KG1 (cell line): ENCODE measurements at places on chromosomes 3 and 15.

GRCh38 chr3:67389176-67389575 lies 265.2 kb downstream of the SUCLG2 start:
- peak; percentile 19 for DNase-seq

DNA sequence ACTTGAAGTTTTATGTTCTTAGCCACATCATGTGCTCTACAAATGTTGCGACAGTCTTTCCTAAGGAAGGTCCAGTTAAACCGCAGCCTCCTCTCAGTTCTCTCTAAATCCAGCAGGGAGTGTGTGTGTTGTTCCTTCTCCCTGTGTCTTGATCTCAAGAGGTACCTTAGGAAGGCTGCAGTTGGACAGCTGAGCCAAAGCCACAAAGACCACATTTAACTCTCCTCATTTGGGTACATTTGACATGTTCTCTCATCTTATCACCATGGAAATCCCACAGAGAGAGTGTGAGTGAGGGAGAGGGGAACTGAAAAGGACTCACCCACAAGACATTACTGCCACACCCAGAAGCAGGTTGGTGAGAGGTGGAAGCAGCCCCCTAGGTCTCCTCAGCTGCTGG lies 79.5 kb downstream of the CD200R1L start:
- no peak for DNase-seq

- no peak for DNase-seq
These were observed 76.3 kb downstream of the SLC9A9 start for GRCh38 chr3:143771939-143772338.

GRCh38 chr3:193884652-193885051 lies 251.3 kb upstream of the HES1 start:
- DNase-seq = no peak

DNA sequence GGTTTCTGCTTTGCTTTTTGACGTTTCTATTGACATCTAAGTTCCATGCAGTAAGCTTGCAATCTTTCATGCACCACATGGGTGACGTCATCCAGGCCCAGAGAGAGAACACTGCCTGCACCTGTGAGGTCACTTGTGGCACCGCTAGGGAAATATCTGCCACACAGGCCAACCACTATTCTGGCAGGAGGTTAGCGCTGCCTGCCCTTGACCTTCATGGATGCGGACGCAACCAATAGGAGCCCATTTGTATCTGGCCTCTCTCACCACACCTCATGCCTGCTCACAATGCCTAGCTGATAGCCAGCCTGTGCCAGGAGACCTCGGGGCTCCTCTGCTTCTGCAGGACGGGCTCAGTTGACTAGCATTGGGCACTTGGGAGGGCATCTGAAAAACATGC lies 55.8 kb upstream of the PRR23E start:
- DNase-seq = no peak

DNA sequence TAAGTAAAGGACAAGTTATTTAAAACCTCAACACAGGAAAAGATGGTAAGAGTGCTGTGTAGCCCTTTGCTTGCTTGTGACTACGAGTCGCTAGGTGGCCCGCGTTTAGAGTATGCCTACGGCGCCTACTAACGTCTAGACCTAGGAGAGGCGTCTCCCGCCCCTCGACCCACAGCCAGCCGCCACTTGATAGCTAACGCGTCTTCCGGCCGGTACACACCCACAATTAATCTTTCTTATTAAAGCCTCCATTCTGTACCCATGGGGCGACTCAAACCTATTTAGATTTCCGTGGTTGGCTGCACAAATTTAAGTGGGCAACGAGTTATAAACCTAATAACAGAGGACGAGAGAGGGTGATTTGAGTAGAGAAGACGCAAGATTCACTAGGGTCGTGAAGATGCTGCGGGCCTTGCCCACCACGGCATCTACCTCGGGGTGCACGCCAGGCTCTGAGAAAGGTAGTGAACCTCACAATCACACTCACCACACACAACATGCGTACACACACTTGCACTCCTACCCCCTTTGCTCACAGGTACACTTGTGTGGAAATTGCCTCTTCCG lies 12.0 kb downstream of the SOX2 start:
- DNase-seq = no peak

GRCh38 chr15:100720406-100720967 lies 118.1 kb downstream of the ASB7 start:
- DNase-seq = no peak

DNA sequence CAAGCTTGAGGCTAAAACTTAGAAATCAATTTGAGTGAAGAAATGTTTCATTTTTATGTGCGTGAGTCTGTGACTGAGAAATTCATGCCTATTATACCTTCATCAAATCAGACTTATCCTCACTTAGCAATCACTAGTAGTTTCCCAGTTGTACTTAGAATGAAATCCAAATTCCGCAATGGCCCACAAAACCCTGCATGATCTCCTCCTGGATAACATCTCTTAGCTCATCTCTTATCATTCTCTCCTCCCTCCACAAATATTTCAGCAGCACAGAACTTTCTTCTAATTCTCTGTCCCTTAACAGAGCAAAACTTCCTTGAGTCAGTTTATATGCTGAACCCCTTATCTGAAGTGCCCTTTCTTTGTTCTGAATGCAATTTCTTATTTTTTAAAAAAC lies 198.8 kb upstream of the TGFBR2 start:
- DNase-seq = no peak

- DNase-seq = no peak
These were observed 28.8 kb downstream of the SMAD3 start for GRCh38 chr15:67094001-67094826.

DNA sequence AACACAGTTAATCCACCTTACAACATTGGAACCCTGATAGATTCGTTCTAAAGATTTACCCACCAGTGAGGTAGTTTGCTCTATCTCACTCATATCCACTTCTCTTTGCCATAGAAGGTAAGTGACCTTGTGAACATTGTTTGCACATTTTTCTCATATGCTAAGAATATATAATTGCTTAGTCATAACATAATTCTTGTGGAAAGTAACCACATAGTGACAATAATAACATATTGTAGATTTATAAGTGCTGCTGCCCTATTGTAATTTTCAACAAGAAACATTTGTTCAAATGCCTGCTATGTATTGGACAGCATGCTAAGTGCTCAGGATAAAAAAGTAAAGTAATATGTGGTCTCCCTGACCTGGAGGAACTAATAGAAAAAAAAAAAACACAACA lies 554.2 kb upstream of the KCNMB2 start:
- DNase-seq = no peak

GRCh38 chr3:197151580-197151979 lies 122.0 kb upstream of the MELTF start:
- no peak for DNase-seq

DNA sequence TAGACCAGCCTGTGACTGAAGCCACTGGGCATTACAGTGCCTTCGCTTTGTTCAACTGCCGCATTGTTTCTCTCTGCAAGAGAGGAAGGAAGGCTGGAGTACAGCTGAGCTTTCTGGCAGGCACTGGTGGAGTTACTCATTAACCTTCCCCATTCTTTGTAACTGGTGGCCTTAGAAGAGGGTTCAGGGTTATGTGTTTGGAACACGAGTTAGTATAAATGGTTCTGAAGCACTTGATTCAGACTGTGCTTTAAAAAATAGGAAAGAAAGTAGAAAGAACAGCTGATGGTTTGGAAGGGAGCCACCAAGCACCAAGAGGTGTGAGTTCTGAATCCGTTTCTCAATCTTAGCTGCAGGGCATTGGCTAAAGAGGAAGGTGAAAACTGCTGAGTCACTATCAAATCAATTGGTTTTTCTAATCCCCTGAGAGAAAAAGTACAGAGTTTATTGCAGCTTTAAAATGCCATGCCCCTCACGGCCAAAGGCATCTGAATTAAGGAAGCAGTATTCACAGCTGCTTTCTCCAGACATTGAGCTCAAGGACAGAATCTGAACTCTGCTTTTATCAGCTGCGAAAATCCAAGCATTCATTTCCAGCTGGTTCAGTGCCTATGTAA lies 3.6 kb downstream of the HGD start:
- peak; percentile 51 for DNase-seq

GRCh38 chr3:121750087-121750415 lies 510 bp upstream of the GOLGB1 start:
- DNase-seq = no peak

- DNase-seq = peak; percentile 98
These were observed at the start of gene PFKFB4 for GRCh38 chr3:48556796-48557626. TSS of gene PFKFB4 (minus strand) at chr3:48556803. CDS start at chr3:48556777, 26 bp downstream.

GRCh38 chr15:71634820-71635560 lies 175.4 kb upstream of the NR2E3 start:
- no peak for DNase-seq

GRCh38 chr15:89769366-89769765 lies 6.8 kb upstream of the MESP2 start:
- DNase-seq = no peak

DNA sequence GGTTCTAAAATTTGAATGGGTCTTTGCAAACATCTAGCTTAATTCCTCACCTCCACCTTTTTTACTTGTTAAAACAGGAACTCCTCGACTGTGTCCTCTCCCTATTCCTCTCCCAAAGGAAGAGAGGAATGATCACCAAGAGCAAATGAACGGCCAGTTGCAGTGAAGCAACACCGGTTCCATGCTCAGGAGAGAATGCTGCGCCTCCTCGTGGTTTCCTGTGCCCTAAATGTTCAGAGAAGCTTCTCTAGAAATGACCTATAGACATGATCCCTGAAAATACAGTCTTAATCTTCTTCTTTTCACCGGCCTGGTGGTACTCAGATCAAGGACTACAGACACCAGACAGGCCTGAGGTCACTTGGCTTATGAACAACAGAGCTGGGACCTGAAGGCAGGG lies 65.1 kb upstream of the GUCA1C start:
- DNase-seq = no peak

GRCh38 chr3:81363816-81364215 lies 397.6 kb downstream of the GBE1 start:
- no peak for DNase-seq

GRCh38 chr3:100947119-100947518 lies 46.1 kb downstream of the ABI3BP start:
- no peak for DNase-seq

GRCh38 chr3:53862241-53862640 lies 15.9 kb downstream of the IL17RB start:
- no peak for DNase-seq

DNA sequence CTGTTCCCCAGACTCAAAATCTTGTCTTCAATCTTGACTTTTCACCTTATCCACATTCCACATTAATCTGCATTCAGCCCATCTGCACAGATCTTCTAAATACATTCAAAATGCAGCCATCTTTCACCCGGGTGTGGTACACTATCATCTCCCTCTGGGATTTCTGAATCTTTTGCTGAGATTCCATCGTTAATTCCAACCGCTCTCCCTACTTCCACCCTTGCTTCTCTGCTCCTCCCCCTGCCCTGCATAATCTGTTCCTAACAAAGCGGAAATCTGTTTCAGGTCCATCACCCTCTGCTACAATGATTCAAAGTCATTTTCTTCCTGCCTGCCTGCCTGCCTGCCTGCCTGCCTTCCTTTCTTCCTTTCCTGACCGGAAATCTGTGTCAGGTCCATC lies 7.9 kb upstream of the GOLGA8B start:
- DNase-seq = no peak

DNA sequence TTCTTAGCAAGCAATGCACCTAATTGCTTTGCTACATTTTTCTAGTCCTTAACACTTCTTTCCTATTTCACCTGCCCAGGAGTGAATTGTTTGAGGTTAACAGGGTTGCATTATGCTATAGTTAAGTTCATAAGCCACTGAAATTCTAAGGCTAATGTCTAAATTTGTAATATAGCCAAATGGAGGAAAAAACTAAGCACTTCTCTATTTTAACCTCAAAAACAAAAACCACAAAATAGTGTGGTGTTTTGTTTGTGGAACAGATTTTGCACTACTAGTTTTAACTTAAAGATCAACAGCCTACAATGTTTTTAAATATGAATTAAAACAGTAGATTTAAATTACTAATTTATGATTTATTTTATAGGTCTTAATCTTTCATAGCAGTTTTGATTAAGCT lies 5.5 kb downstream of the ATOSA start:
- no peak for DNase-seq

- no peak for DNase-seq
These were observed 4.5 kb upstream of the TKT start for GRCh38 chr3:53260286-53260785.

DNA sequence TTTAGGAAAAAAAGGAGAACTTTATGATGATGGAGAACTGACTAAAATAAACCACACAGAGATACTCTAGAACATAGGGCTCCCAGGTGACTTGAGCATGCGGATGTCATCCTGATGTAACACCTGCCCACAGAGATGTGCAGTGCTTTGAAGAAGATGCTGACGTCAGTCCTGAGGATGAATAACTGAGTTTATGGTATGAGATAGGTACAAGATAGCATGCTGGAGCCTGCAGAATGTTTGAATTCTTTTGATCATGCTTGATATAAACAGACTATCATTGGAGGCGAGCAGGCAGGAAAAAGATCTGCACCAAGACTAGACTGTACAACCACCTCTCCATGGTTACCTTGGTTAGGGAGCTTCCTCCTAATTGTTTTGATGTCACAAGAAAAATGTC lies 12.4 kb downstream of the CCR4 start:
- no peak for DNase-seq

DNA sequence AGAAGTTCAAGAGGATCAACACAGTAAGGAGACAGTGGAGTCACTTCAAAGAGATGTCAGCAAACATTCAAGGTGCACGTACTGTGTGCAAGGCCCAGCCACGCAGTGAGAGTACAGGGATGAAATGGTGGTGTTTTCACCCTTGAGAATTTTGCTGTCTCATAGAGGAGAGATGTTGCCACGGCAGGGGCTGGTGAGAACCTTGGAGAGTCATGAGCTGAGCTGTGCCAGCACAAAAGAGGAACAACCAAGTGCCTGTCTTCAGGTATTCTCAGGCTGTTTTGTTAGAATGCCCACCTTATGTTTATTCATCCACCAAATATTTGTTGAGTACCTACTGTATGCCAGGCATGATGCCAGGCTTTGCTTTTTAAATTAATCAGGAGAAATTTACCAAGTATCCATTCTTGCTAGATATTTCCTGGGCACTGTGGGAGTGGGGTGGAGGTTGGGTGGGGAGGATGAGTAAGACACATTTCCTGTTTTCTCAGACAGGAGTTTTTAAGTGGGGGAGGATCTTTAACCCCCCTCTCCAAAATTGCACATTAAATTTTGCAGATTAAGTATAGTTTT lies 72.6 kb downstream of the SLC6A11 start:
- DNase-seq = peak; percentile 29

- no peak for DNase-seq
These were observed 50.2 kb downstream of the FAM174B start for GRCh38 chr15:92605225-92605944.

- no peak for DNase-seq
These were observed 156.9 kb downstream of the ATP8B4 start for GRCh38 chr15:49962044-49962602.

GRCh38 chr3:37811625-37812498 lies 49.8 kb upstream of the CTDSPL start:
- DNase-seq = no peak

GRCh38 chr3:141945726-141946485 lies 69.5 kb downstream of the ATP1B3 start:
- no peak for DNase-seq

GRCh38 chr15:32716216-32716914 lies 1.4 kb upstream of the GREM1 start:
- no peak for DNase-seq

DNA sequence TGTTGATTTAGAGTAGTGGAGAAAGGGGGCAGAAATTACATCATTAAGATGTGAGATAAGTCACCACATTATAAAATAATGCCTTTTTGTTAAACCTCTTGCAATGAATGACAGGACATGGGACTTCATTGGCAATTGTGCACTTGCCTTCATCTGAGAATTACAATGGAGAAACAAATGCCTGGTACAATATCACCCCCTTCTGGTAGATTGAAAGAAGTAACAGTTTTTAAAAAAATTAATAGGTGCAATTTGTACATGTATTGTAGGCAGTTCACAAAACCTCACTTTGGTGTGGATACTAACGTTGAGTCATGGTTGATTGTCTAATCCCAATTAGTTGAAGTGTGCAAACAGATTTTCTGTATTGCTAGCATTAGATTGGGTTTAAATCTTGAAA lies 4.6 kb upstream of the P2RY14 start:
- no peak for DNase-seq
